ENCODE measurements at places on chromosomes 1 and 21. TPM values are rescaled to one million over a fixed set of nuclear protein-coding genes. Genes with fewer than 3 reads are reported as not detected.
A peak's percentile ranks its signal among the peaks of the same experiment; 100 is the strongest.

The CAMK1G gene
- 0.24 TPM for polyA plus RNA-seq

The KIRREL1 gene
- 33.3 TPM for polyA plus RNA-seq

The LCA5L gene
- polyA plus RNA-seq = 2.4 TPM

The OR2T11 gene
- not detected for polyA plus RNA-seq

- no peak overlapping the region for H3K4me3 ChIP-seq
- H3K27me3 ChIP-seq = no peaks in the 10 kb centered on the region
- H3K27ac ChIP-seq = no peak overlapping the region
- DNase-seq = peak; percentile 34
These were observed 321.0 kb upstream of the SNX7 start for GRCh38 chr1:98340511-98340910.

- peaks cover 18% of the 10 kb centered on the region for H3K36me3 ChIP-seq
- H3K27ac ChIP-seq = no peak overlapping the region
- H3K27me3 ChIP-seq = no peaks in the 10 kb centered on the region
These were observed 15.7 kb upstream of the RASSF5 start for GRCh38 chr1:206491616-206492015.

GRCh38 chr1:8987881-8988617, 38.2 kb downstream of the SLC2A7 start:
- peaks cover 8% of the 10 kb centered on the region for H3K4me1 ChIP-seq
- H3K27me3 ChIP-seq = no peaks in the 10 kb centered on the region
- DNase-seq = peak; percentile 65
- H3K4me3 ChIP-seq = no peak overlapping the region
- no peaks in the 10 kb centered on the region for H3K36me3 ChIP-seq

- peaks cover 11% of the 10 kb centered on the region for H3K4me1 ChIP-seq
- no peak overlapping the region for H3K4me3 ChIP-seq
- peak overlapping the region; percentile 56 for H3K27ac ChIP-seq
- DNase-seq = peak; percentile 99
These were observed 28.0 kb upstream of the H3-3A start for GRCh38 chr1:226034482-226034881.

DNA sequence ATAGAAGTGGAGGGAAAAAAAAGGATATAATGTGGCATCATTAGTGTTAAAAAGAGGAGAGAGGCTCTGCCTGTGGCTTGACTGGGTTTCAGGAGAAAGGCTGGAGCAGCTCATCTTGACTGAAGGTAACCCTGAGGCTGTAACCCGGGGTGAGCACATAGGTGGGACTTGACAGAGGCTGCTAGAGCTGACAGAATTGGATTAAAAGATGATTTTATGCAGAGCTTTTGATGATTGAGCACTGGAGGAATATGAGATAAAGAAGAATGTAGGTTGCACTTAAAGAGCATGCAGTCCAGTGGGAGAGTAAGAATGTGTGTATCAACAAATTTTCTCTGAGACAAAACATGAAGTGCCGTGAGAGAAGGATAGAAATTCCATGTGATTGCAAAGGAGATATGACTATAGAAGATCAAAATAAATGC, 17.3 kb downstream of the LAMC1 start:
- peaks cover 11% of the 10 kb centered on the region for H3K36me3 ChIP-seq
- peak; percentile 49 for DNase-seq
- H3K4me1 ChIP-seq = peaks cover 68% of the 10 kb centered on the region
- H3K27ac ChIP-seq = peak overlapping the region; percentile 88
- H3K27me3 ChIP-seq = no peaks in the 10 kb centered on the region
- peak overlapping the region; percentile 51 for H3K4me3 ChIP-seq

- H3K36me3 ChIP-seq = no peaks in the 10 kb centered on the region
- no peak overlapping the region for H3K27ac ChIP-seq
- H3K4me3 ChIP-seq = no peak overlapping the region
These were observed 27.9 kb downstream of the RIMS3 start for GRCh38 chr1:40637470-40638007.

DNA sequence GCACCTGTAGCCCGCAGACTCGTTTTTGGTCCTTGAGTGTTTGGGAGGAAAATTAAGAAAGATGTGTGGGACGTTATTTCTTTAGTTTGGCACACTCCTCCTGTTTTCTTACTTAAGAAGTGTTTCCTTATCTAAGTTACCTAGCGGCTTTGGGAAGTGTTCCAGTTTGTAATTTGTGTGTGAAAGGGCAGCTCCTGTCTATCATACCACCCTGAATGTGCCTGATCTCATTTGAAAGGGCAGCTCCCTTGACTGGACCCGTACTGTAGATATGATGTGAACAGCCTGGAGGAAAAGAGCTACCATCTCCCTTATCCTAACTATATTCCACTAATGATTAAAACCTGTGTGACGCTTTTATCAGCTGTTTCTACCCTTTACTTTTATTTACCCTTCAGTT, 314.3 kb downstream of the CHRM3 start:
- H3K27ac ChIP-seq = no peak overlapping the region
- H3K27me3 ChIP-seq = no peaks in the 10 kb centered on the region
- no peaks in the 10 kb centered on the region for H3K36me3 ChIP-seq
- no peak overlapping the region for H3K4me3 ChIP-seq

- no peak overlapping the region for H3K27ac ChIP-seq
- no peak overlapping the region for H3K4me3 ChIP-seq
- no peaks in the 10 kb centered on the region for H3K27me3 ChIP-seq
- H3K4me1 ChIP-seq = no peaks in the 10 kb centered on the region
- no peaks in the 10 kb centered on the region for H3K36me3 ChIP-seq
- peak; percentile 3 for DNase-seq
These were observed 325.7 kb downstream of the HHAT start for GRCh38 chr1:210654176-210654981.
